ENCODE measurements at places on chromosomes 1 and 21.

DNA sequence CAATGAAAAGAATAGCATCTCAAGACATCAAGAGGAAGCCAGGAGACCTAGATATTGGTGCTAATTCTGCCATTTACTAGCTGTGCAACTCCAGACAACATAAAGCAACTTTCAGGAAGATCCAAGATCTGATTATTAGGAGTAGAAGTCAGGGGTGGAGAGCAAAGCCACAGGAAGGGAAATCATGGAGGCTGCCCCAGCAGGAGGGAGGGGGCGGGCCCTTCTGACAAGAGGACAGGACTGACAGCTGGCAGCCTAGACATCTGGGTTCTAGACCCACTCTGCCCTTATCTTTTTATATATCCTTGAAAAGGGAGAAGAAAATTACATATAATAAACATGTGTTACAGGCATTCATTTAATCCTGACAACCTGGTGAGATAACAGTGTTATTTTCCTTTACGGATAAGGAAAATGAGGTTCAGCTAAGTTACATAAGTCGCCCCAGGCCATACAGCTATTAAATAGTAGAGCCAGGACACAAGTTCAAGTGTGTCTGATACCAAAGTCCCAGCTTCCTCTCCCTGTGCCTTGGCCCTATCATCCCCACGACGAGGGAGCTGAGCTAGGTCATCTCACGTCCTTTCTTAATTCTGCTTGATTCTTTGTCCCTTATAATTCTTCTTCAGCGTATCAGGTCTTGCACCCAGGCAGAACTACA is 46.6 kb downstream of the ARHGEF11 start:
- DNase-seq, result no peak

- DNase-seq, result no peak
Observed at GRCh38 chr1:228799924-228800323, 64.6 kb downstream of the RHOU start.

DNA sequence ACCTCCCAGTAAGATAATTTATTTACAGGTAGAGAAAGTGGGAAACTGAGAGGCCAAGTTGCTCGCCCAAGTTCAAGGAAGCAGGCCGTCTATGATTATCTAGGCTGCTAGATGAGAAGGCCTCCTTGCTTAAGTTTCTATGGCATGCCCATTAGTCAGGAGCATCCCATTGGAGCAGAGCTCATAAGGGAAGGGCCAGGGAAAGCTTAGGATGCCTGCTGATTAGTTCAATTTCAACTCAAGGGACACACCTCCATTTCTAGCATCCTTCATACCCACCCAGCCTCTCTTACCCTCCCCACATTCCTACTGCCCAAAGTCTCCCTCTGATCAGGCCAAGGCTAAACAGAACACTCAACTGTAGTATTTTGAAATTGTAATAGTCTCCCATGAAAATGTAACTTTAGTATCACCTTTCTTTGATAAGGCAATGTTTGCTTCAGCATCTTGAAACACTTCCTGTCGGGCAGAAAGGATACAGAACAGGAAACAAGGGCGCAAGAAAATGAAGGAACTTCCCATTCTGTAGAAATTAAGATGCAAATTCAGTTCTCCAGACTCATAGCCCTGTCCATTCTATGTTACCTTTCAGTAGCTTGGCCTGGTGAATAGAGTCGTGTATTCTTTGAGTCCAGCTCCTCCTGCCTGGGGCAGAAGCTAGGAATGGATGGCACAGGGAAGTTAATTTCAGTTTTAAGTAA is 46.3 kb upstream of the TARBP1 start:
- DNase-seq, result no peak

GRCh38 chr1:76955652-76956051 is 88.4 kb downstream of the ST6GALNAC5 start:
- DNase-seq, result no peak

- peak; percentile 93 for DNase-seq
Observed at GRCh38 chr21:45542242-45542666, at the start of gene SLC19A1. TSS of gene SLC19A1 (minus strand) at chr21:45542440. CDS start at chr21:45537959, 4,481 bp downstream.

GRCh38 chr1:116919802-116920201 is 10.1 kb downstream of the PTGFRN start:
- no peak for DNase-seq

Data from germinal center (tissue), 1 donor.